Kidney epithelial cell (primary cell): ENCODE measurements at places on chromosomes 1 and 21. TPM values are rescaled to one million over a fixed set of nuclear protein-coding genes. Genes with fewer than 3 reads are reported as not detected.

RBBP5 gene
- 15.4 and 17.2 TPM in 2 replicates for total RNA-seq

ADAM30 gene
- not detected in 2 replicates for total RNA-seq

RNU1-2 gene
- under 0.01 TPM in 2 replicates for total RNA-seq

TXNIP gene
- total RNA-seq = 14.7 and 19.0 TPM in 2 replicates

RXFP4 gene
- not detected in 2 replicates for total RNA-seq

CADM3 gene
- total RNA-seq = 0.04 TPM in 1 of 2 replicates, not detected in the other
